BJ (cell line): ENCODE measurements at places on chromosomes 2 and 18. TPM values are rescaled to one million over a fixed set of nuclear protein-coding genes. Genes with fewer than 3 reads are reported as not detected.

Gene VWA3B
- polyA plus RNA-seq: not detected in 2 replicates

DNA sequence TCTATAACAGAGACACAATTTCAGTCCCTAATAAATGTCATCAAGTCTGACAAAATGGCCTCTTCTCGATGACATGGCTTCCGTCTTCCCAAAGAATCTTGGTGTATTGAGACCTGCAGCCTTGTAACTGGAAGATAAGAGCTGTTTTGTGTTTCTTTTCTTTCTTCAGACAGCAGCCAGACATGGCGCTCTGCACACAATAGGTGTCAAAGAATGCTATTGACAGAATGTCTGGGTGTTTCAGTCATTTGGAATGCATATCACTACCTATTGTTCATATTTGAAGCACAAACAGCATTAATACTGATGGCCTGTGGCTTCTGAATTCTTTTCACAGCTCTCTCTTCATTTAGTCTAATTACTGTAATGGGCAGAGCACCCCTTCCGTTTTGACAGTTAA is 344.8 kb downstream of the RPRM start:
- DNase-seq: no peak

Gene DSEL
- polyA plus RNA-seq: 19.9 and 44.5 TPM in 2 replicates

- DNase-seq: no peak
These were observed 49.6 kb downstream of the GALNT14 start for GRCh38 chr2:31088504-31089195.

GRCh38 chr18:28079883-28080282 is 97.0 kb downstream of the CDH2 start:
- DNase-seq: no peak
